ENCODE measurements at places on chromosomes 5 and 9. TPM values are rescaled to one million over a fixed set of nuclear protein-coding genes. Genes with fewer than 3 reads are reported as not detected.

DNA sequence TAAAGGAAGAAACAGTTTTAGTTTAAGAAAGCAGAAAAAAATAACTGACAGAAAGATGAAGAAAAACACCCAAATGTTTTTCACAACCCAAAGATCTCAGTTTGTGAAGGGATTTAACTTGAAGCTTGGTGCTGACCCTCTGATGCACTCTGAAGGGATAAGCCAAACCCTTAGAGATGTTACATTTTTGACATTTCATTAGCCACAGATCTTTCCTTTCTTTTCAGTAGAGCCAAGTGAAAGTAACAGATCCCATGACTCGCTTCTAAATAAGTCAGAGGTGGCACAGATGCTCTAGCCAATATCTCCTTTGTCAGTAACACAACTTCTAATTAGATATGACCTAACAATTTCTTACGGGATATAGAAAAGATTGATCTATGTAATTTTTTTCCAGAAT lies 394.5 kb upstream of the EDIL3 start:
- DNase-seq: no peak
- no peak overlapping the region for H3K4me3 ChIP-seq

SHOC1 gene
- not detected for total RNA-seq

- H3K36me3 ChIP-seq: no peaks in the 10 kb centered on the region
- peaks cover 27% of the 10 kb centered on the region for H3K4me1 ChIP-seq
- no peak overlapping the region for H3K27ac ChIP-seq
- no peaks in the 10 kb centered on the region for H3K27me3 ChIP-seq
Observed at GRCh38 chr5:33973271-33973670, 11.2 kb downstream of the SLC45A2 start.

- no peaks in the 10 kb centered on the region for H3K27me3 ChIP-seq
- DNase-seq: no peak
- H3K27ac ChIP-seq: no peak overlapping the region
- H3K4me3 ChIP-seq: no peak overlapping the region
Observed at GRCh38 chr5:136981936-136982335, 517.2 kb downstream of the SPOCK1 start.

DNA sequence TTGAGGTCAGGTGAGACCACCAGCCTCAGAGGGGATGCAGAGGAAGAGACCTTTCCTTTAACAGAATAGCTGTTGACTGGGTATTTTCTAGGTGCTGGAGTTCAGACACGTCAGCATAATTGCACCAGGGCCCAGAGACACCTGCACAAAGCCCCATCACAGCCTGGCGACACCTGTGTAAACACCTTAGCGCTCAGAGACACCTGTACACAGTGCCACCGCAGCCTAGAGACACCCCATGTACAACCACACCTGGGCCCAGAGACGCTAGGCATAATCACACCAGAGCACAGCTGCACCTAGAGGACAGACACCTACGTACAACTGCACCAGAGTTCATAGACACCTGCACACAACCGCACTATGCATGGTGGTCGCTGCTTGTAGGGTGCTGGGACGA lies 1.0 kb downstream of the TRIP13 start:
- no peak for DNase-seq
- no peak overlapping the region for H3K27ac ChIP-seq
- H3K4me3 ChIP-seq: peak overlapping the region; percentile 92
- H3K27me3 ChIP-seq: no peaks in the 10 kb centered on the region

GRCh38 chr9:69178583-69179011 lies 4.5 kb downstream of the TJP2 start:
- peaks cover 31% of the 10 kb centered on the region for H3K4me1 ChIP-seq
- peaks cover 14% of the 10 kb centered on the region for H3K27me3 ChIP-seq
- H3K36me3 ChIP-seq: no peaks in the 10 kb centered on the region
- no peak for DNase-seq

GRCh38 chr9:35237311-35237710 lies 75.5 kb downstream of the UNC13B start:
- no peaks in the 10 kb centered on the region for H3K4me1 ChIP-seq
- H3K4me3 ChIP-seq: no peak overlapping the region
- no peak overlapping the region for H3K27ac ChIP-seq
- DNase-seq: no peak
- no peaks in the 10 kb centered on the region for H3K27me3 ChIP-seq

EPB41L4A gene
- 6.0 TPM for total RNA-seq

SAPCD2 gene
- 60.3 TPM for total RNA-seq

DDX31 gene
- 23.5 TPM for total RNA-seq
